ENCODE measurements at places on chromosomes 12 and 14.

GRCh38 chr12:92608151-92609091 lies 94.4 kb upstream of the PLEKHG7 start:
- no peak for DNase-seq

DNA sequence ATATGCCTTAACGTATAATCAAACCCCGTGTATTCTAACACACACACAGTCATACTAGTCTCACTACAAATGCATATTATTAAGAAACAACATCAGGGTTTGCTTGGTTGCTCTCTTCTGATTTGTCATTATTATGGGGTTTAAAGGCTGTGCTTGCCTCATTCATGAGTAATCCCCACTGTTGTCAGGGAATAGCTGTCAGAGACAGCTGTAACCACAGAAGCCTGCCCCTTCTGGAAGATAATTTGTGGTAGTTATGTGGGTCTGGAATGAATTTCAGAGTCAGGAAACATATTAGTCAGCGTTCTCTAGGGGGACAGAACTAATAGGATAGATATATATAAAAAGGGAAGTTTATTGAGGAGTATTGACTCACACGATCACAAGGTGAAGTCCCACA lies 456.9 kb upstream of the TMEM132C start:
- DNase-seq = no peak

GRCh38 chr12:76117067-76117691 lies 32.7 kb upstream of the NAP1L1 start:
- DNase-seq = no peak

GRCh38 chr12:69430942-69431590 lies 39.1 kb upstream of the FRS2 start:
- no peak for DNase-seq

DNA sequence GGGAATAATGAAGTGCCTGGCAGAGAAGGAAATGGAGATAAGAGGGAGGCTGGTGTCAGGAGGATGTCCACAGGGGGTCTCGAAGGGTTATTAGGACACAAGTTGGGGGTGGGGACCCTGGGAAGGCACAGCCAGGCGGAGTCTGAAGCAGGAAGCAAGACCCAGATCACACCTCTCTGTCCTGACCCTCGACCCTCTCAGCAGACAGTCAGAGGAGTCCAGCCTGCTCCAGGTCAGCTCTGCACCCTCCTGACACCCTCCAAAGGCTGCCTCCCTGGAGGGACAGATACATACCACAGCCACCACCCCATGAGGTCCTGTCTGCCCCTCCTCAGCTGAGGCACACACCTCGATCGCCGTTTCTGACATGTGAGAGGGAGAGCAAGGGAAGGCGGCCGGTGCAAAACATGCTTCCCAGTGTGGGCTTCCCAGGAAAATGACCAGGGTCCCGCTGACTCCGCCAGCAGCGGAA lies 9.0 kb downstream of the BCL11B start:
- DNase-seq = no peak

GRCh38 chr12:95909871-95910270 lies 32.5 kb downstream of the CCDC38 start:
- DNase-seq = no peak

GRCh38 chr12:92673756-92674155 lies 29.0 kb upstream of the PLEKHG7 start:
- DNase-seq = no peak

GRCh38 chr12:93145086-93145485 lies 216.0 kb upstream of the EEA1 start:
- DNase-seq = no peak
